ENCODE measurements at places on chromosomes 13 and 19.
A peak's percentile ranks its signal among the peaks of the same experiment; 100 is the strongest.

DNA sequence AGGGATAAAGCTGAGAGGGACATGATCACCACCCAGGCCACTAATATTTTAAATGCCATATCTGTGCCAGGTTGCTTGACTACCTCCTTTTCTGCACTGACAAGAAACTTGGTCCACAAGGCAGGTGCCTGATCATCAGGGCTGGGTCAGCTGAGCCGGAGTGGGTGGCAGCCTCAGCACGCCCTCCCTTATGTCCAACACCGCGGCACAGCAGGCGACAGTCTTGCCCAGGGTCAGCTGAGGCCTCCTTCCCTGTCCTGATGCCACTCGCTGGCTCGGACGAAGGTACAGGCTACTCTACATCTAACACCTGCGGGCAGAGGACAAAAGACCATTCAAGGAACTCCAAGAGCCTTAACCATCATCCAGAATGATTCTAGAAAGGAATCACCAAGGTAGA is 16.9 kb downstream of the ZC3H4 start:
- DNase-seq, result no peak

DNA sequence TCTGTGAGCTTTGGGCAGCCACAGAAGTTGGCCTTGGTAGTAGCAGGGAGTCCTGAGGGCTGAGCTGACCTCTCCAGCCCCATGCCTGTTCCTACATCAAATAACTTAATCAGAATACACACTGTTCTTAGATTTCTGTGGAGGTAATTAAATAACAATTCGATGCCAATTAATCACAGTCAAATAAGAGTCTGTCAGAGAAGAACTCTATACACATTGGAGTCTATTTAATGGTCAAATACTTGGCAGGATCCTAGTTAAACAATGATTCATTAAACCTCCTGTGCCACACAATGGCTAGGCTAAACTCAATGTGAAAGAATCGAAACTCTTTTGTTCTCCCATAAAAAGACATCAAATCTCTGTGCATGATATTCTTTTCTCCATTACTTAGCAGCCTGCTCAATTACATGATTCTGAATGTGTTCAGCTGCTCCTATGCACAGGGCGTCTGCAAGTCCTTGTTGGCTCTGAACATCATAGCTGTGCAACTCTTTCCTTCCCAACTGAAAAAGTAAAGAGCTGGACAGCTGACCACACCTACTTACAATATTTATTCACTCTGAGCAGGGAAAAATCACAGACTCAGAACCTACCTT is 173.1 kb downstream of the ABCC4 start:
- DNase-seq, result no peak

GRCh38 chr19:34261334-34262109 is 7.2 kb downstream of the GARRE1 start:
- no peak for DNase-seq

GRCh38 chr13:78029901-78030300 is 111.3 kb upstream of the EDNRB start:
- no peak for DNase-seq

DNA sequence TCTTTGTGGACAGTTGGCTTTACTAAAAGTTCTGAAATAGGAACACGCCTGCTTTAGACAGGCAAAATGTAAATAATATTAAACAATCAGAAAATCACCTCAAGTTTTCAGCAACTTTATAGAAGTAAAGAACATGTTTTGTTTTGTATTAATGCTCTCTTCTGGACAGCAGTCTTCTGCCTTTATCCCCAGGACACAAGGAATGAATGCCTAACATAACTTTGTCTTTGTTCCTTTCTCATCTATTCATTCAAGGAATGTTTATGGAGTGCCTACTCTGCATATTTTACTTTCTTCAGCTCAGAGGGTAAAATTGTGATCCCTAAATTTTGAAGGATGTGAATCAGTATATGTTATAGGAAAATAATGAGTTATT is 325.4 kb downstream of the FOXO1 start:
- no peak for DNase-seq

DNA sequence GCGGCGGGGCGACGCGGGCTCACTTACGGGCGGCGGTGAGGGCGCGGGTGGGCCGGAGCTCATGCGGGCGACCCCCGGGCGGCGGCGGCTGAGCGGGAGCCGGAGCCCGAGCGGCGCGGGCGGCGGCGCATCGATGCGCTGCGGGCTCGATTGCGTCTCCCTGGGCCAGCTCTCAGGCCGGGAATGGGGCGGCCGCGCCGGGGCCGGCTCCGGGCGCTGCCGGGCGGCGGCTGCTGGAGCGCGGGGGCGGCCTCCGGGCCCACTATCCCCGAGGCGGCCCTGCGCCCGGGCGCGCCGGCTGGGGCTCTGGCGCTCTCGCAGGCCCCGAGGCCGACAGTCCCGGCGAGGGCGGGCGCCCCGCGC is 1.4 kb upstream of the TSHZ3 start:
- DNase-seq, result peak; percentile 46

- DNase-seq, result no peak
Measured at GRCh38 chr19:31840371-31840770, 491.1 kb upstream of the TSHZ3 start.

- no peak for DNase-seq
Measured at GRCh38 chr13:56850852-56851251, 289.9 kb upstream of the PRR20A start.

DNA sequence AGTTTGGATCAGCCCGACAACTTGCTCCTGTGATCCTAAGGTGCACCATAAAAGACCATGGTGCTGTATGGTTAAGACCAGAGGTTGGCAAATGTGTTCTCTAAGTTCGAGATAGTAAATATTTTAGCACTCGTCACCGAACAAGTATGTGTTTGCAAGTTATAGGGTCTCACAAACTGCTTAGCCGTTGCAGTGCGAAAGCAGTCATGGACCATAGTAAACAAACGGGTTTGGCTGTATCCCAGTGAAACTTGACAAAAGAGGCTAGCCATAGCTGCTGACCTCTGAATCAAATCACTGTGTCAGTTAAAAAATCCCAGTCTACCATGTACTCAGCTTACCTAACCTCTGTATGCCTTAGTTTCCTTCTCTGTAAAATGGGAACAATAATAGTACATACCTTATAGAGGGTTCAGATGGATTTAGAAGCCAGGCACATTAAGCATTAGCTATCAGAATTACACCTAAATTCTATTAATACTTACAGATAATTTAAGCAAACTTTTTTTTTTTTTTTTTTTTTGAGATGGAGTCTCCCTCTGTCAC is 72.1 kb downstream of the IPO5 start:
- no peak for DNase-seq

GRCh38 chr19:4164262-4164661 is 10.8 kb downstream of the CREB3L3 start:
- DNase-seq, result no peak

DNA sequence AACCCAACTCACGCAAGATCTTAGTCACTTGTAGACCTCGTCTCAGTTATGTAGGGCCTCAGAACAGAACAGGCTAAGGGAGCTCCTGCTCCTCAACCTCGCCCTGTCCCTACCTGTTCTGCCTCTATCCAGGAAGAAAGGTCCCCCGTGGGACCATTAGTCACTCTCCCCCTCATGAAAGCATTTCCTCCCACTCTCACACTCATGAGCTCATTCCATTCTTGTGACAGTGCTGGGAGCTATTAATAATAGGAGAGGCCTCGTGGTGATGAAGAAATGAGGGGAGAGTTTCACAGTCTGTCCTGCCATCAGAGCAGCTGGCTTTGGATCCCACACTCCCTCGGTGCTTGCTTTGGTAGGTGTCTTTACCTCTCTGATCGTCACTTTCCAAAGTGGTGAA is 10.2 kb downstream of the PPP2R1A start:
- DNase-seq, result peak; percentile 85

- DNase-seq, result no peak
Measured at GRCh38 chr19:50790922-50791467, 780 bp downstream of the ACP4 start.

DNA sequence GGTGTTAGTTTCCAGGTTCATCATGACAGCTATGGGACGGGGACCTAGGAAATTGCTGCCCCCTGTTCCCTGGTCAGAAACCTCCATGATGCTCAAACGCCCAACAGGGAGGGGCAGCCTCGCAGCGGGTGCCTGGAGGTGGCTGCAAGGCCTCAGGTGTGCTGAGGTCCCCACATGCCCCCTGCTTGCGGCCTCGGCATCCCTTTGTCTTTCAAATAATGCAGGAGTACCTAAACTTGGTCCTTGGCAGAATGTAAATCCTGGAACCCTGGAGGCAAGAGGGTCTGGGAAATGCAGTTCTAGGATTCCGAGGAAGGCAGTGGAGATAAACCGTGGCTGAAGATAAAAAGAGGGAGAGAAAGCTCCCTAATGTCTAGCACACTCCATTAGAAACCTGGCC is 52.4 kb downstream of the SKA3 start:
- DNase-seq, result no peak
